NCI-H774 (cell line): ENCODE measurements at places on chromosomes 3 and 15.

GRCh38 chr3:60743631-60744164 is 507.6 kb downstream of the FHIT start:
- peak; percentile 19 for DNase-seq

- no peak for DNase-seq
These were observed 66.5 kb downstream of the UBE3A start for GRCh38 chr15:25372298-25372697.

DNA sequence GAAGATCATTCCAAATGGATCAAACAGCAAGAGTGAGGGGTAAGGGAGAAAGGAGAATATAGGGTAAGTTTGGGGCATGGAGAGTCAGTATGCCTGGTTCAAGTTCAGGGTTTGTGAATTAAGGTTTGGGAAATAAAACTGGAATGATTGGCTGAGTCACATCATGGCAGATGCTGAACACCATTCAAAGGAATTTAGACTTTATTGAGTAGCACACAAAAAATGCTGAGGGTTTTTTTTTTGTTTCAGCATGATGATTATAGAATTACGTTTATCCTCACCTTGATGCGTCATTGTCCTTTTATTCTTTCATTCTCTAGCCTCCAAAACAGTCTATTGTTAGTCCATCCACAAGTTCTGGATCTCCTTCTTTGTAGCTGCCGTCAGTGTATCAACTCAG is 220.0 kb upstream of the UMPS start:
- no peak for DNase-seq

DNA sequence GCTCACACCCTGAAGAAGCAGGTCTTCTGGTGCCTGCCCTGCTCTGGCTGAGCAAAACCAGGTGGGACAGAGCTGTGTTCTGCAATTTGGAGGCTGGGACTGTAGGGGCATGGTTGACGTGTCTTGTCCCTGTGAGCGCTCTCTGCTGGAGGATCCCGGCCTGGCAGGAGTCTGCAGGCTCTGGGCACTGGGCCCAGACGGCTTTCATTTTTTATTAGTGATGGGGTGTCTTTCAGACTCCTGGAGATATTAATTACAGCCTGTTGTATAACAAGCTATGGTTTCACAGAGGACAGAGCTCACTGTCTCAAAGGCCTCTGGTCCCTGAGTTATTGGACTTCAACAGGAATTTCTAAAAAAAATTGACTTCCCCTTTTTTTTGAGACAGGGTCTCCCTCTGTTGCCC is 29.5 kb upstream of the ZNF710 start:
- peak; percentile 14 for DNase-seq

GRCh38 chr3:153927107-153927506 is 194.1 kb upstream of the ARHGEF26 start:
- DNase-seq, result no peak

- no peak for DNase-seq
These were observed 43.6 kb upstream of the COL6A6 start for GRCh38 chr3:130473416-130473815.

- DNase-seq, result no peak
These were observed 71.5 kb upstream of the KLF13 start for GRCh38 chr15:31255176-31255510.

- DNase-seq, result no peak
These were observed 154.9 kb downstream of the GRM7 start for GRCh38 chr3:7015683-7016440.

DNA sequence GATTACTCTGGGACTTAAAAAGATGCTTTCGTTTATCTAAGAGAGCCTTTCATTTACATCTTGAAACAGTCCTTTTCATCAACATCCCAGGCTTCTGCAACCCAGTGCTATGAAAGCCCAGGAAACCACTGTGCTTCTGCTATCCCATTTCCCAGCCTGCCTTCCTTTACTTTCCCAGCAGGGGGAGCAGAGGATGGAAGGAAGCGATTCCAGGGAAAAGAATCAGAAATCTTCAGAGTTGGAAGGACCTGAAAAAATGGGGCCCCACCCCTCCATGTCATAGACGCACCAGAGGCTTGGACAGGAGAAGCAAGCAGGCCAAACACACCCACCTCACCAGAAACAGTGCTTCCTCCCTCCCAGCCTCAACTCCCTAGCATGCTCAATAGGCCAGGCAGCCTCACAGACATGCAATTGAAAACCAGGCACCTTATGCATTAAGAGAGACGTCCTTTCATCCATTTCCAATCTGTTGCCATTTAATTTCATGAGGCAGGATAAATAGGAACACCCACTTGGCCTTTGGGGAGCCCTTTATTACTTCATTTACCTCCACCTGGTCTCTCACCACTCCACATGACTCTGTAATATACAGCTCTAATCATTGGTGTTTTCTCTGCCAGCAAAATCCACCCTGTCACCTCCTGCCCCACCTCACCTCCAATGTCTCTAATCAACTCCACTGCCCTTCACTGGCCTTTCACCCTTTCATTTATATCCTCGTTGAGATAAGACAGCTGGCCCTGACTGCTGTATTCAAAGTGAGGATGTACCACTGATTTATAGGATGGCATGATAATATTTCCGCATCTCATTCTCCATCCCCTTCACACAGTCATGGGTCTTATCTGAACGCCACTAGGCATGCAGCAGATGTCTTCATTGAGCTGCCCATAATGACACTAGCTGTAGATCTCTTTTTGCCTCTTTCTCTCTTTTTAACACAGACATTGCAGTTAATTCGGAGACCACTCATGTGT is 583.9 kb downstream of the NTRK3 start:
- peak; percentile 17 for DNase-seq

GRCh38 chr15:95584088-95584487 is 746.4 kb upstream of the NR2F2 start:
- DNase-seq, result no peak
